ENCODE measurements at places on chromosomes 1 and 21.

DNA sequence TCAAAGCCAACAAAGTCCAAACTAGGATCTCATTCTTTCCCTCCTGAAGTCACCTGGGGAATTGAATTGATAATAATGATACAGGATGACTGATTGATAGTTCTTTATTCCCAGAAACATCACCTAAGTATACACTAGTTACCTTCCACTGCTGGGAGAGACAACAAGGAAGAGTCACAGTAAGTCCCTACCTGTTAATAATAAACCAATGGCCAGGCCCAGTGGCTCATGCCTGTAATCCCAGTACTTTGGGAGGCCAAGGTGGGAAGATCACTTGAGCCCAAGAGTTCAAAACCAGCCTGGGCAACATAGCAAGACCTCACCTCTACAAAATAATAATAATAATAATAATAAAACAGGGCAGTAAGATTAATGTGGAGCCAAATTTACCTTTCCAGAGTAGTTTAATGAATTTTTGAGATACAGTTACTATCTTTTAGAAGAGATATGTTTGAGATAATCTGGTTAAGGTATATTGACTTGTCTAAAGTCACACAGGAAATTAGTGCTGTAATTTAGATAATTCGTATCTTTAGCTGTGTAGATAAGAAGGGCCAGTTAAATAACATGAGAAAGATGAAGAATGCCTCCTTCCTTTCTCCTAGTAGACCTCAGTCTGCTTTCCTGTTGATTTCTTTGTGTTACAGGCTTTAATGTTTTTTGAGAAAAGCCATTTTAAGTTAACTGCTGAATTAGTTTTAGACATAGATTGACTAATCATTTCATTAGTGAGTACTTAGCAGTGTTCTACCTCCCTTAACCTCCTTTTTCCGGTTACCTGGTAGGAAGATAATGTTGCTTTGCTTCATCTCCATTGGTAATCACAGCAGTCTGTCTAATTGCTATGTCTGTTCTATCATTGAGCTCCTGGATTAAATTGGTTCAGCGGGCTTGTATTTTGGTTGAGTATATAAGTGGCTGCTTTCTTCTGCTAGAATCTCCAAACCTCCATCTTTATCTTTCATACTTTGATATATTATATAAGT lies 22.0 kb downstream of the SMAP2 start:
- no peak for DNase-seq

GRCh38 chr21:15066123-15066575 lies 1.3 kb upstream of the NRIP1 start:
- no peak for DNase-seq

- no peak for DNase-seq
Measured at GRCh38 chr1:78587211-78587610, 33.0 kb upstream of the IFI44L start.

- no peak for DNase-seq
Measured at GRCh38 chr1:42370876-42371549, 9.6 kb upstream of the RIMKLA start.

DNA sequence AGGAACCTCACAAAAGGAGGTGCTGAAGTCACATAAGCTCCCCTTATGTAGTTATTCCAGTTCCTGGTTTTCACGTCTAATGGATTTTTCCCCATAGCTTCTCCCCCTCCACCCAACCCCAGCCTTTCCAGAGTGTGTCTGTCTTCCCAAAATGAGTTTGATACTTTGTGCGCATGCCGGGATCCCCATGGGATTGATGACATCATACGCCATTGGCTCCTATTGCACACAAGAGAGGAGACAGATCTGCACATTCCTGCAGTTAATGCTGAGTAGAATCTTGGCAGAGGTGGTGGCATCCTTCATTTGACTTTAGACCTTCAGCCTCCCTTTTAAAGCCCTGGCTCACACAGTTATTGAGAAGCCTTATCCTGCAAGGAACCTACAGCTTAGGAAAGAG lies 71.4 kb downstream of the DDR2 start:
- DNase-seq: no peak
